ENCODE measurements at places on chromosomes 7 and 10.

DNA sequence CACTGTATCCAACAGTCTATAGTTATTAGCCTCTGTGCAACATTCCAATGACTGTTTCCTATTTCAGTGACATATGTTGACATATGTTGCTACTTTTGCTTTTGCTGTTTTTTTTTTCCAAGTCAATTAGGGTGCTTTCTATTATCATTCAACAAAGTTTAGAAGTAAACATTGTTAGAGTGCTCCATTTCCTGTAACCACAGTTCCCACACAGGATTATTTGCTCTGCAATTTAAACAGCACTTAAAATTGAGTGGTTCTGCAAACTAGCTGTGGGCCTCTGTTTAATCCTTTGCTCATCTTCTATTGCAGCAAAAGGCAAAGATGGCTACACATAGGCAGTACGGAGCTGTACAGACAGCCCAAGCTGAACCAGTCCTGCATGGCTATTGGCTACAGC is 46.5 kb upstream of the PTN start:
- DNase-seq, result no peak
- H3K27ac ChIP-seq, result no peak overlapping the region
- H3K36me3 ChIP-seq, result no peaks in the 10 kb centered on the region
- H3K27me3 ChIP-seq, result no peaks in the 10 kb centered on the region
- no peaks in the 10 kb centered on the region for H3K4me1 ChIP-seq

DNA sequence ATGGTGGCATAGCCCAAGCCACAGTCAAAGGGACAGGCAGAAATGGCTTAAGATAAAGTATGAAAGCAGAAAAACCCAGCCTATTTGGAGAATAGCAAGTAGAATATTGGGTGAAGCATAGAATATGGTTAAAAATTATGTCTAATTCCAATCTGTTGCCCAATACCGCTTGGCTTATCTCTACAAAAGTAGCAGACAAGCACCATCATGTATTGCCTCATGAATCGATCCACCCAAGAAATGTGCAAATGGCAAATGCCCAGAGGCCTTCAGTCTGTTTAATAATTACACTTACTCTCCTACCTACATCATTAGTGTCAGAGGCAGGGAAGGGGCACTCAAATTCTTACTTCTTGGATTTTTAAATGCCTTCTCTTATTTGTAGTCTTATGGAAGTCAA is 130.9 kb upstream of the ADAM12 start:
- DNase-seq, result no peak
- no peaks in the 10 kb centered on the region for H3K4me1 ChIP-seq
- H3K27me3 ChIP-seq, result no peaks in the 10 kb centered on the region

DNA sequence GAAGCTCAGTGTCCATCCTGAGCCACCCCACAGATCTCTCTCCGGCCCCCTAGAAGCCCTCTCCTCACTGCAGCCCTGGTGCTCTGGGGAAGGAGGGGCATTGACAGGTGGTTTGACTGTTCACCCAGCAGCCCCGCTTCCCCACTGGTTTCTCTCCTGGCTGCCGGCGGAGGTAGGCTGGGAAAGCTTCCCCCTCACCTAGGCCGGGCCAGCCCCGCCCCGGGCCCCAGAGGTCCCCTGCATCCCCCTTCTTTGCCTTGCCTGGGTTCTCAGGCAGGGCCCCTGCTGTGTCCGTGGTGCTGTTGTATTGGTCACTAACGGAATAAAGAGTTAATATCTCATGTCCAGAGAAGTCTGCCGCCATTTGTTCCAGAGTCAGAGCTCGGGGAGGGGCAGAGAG is 21.2 kb downstream of the CLEC2L start:
- H3K36me3 ChIP-seq, result no peaks in the 10 kb centered on the region
- no peak overlapping the region for H3K27ac ChIP-seq
- H3K4me3 ChIP-seq, result no peak overlapping the region

- no peak overlapping the region for H3K4me3 ChIP-seq
- no peaks in the 10 kb centered on the region for H3K36me3 ChIP-seq
- no peak overlapping the region for H3K27ac ChIP-seq
- DNase-seq, result no peak
Observed at GRCh38 chr7:92875173-92875572, 38.8 kb upstream of the CDK6 start.

- H3K27ac ChIP-seq, result no peak overlapping the region
- H3K36me3 ChIP-seq, result no peaks in the 10 kb centered on the region
- no peak for DNase-seq
Observed at GRCh38 chr10:110864662-110865140, 7.0 kb upstream of the PDCD4 start.

GRCh38 chr7:68063171-68063570 is 1066.5 kb downstream of the TYW1 start:
- DNase-seq, result no peak
- no peaks in the 10 kb centered on the region for H3K36me3 ChIP-seq
- no peak overlapping the region for H3K27ac ChIP-seq
- no peaks in the 10 kb centered on the region for H3K27me3 ChIP-seq
- no peaks in the 10 kb centered on the region for H3K4me1 ChIP-seq

DNA sequence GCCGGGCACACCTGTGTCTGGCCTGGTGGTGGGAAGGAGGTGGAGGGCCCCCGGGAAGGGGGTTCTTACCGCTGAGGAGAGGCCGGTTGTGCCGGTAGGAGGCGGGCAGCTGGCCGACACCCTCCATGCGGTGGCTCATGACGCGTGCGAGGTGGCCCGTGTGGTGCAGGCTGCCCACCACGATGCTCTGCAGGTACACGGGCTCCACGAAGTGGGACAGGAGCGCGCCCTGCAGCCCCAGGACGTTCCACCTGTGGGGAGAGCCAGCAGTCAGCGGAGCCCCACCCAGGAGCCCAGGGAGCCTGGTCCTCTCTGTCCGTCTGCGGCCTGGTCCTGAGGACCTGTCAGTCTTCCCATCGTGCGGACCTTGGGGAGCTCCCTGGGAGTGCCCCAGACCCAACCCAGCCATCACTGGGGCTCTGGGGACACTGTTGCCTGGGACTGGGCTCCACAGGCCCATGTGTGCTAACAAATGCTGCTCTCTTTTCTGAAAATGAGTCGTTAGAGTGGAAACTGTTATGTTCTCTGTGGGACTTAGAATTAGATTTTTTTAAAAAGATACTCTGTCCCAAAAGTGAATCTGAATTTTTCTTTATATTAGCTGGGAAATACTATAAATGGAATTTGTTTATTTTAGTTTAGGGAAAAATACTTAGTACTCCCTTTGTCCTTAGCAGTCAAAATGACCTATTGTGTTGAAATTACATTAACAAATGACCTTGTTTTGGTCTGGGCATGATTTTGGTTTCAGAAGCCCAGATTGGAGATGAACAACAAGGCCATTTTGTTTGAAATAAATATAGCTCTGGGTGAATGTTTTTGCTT is 143.9 kb downstream of the WDR37 start:
- H3K4me1 ChIP-seq, result no peaks in the 10 kb centered on the region
- no peaks in the 10 kb centered on the region for H3K27me3 ChIP-seq
- no peaks in the 10 kb centered on the region for H3K36me3 ChIP-seq
- no peak for DNase-seq
- H3K4me3 ChIP-seq, result no peak overlapping the region

- H3K4me3 ChIP-seq, result no peak overlapping the region
- no peaks in the 10 kb centered on the region for H3K4me1 ChIP-seq
- DNase-seq, result no peak
- no peaks in the 10 kb centered on the region for H3K36me3 ChIP-seq
- no peak overlapping the region for H3K27ac ChIP-seq
Observed at GRCh38 chr10:102198027-102198426, 28.1 kb upstream of the ELOVL3 start.

GRCh38 chr10:61404751-61405150 is 48.4 kb downstream of the TMEM26 start:
- no peak overlapping the region for H3K27ac ChIP-seq
- no peaks in the 10 kb centered on the region for H3K36me3 ChIP-seq
- peak; percentile 73 for DNase-seq
- H3K4me1 ChIP-seq, result peaks cover 2% of the 10 kb centered on the region

- H3K27me3 ChIP-seq, result no peaks in the 10 kb centered on the region
- H3K4me1 ChIP-seq, result no peaks in the 10 kb centered on the region
- no peak for DNase-seq
- H3K36me3 ChIP-seq, result no peaks in the 10 kb centered on the region
Observed at GRCh38 chr7:69182596-69183467, 415.4 kb upstream of the AUTS2 start.

DNA sequence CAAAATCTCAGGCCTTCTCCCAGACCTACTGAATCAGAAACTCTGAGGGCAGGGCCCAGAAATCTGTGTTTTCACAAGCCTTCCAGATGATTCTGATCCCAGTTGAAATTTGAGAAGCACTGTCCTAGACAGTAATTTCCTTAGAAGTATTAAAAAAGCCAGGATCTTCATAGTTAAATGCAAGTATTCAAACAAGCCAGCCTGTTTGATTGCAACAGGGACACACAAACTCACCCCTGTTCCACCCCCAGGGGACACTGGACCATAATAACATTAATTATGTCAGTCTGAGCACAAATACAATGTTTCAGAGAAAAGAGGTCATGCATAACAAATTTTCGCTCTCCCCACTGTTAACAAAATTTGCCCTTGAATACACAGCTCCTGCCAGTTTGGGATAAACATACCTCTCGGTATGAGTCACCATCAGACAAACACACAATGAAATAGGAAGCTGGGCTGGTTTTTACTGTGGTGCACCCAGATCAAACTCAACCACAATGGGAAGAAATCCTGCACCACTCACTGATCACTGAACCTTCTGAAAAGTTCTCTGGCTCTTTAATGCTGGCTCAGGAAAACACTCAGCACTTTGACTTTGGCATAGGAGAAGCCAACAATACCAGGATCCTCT is 34.3 kb downstream of the ABLIM1 start:
- H3K4me1 ChIP-seq, result peaks cover 2% of the 10 kb centered on the region
- no peaks in the 10 kb centered on the region for H3K27me3 ChIP-seq
- no peak overlapping the region for H3K4me3 ChIP-seq
- no peaks in the 10 kb centered on the region for H3K36me3 ChIP-seq
- DNase-seq, result peak; percentile 95
- H3K27ac ChIP-seq, result no peak overlapping the region

- H3K36me3 ChIP-seq, result no peaks in the 10 kb centered on the region
- no peaks in the 10 kb centered on the region for H3K27me3 ChIP-seq
- H3K4me3 ChIP-seq, result no peak overlapping the region
- no peaks in the 10 kb centered on the region for H3K4me1 ChIP-seq
Observed at GRCh38 chr7:85392326-85392725, 205.5 kb upstream of the SEMA3D start.

DNA sequence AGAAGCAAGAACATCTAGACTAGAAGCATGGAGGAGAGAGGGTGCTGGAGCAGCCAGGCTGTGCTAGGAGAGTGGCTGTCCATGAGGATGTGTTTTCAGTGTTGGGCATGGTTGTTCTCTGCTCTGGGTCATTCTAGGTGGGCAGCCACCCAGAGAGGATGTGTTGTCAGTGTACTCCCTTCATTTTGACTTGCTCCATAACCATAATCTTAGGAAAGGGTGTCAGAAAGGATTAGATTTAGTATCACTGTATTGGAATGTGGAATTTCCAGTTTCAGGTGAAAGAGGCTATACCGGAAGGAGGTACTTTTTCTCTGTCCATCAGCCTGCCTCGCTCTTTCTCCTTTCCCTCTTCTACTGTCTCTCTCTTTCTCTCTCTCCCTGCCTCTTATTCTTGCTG is 474.5 kb upstream of the PODXL start:
- H3K4me3 ChIP-seq, result no peak overlapping the region
- H3K4me1 ChIP-seq, result no peaks in the 10 kb centered on the region
- DNase-seq, result no peak
- H3K27me3 ChIP-seq, result peaks cover 3% of the 10 kb centered on the region
- H3K27ac ChIP-seq, result no peak overlapping the region
- no peaks in the 10 kb centered on the region for H3K36me3 ChIP-seq

- no peak overlapping the region for H3K27ac ChIP-seq
- no peaks in the 10 kb centered on the region for H3K27me3 ChIP-seq
- H3K36me3 ChIP-seq, result no peaks in the 10 kb centered on the region
- DNase-seq, result no peak
- no peaks in the 10 kb centered on the region for H3K4me1 ChIP-seq
Observed at GRCh38 chr10:124217031-124217430, 123.6 kb upstream of the CHST15 start.

- no peak overlapping the region for H3K4me3 ChIP-seq
- H3K27ac ChIP-seq, result no peak overlapping the region
- no peaks in the 10 kb centered on the region for H3K36me3 ChIP-seq
Observed at GRCh38 chr10:17128261-17128660, 1.4 kb downstream of the CUBN start.

- H3K4me3 ChIP-seq, result no peak overlapping the region
- no peaks in the 10 kb centered on the region for H3K27me3 ChIP-seq
- H3K27ac ChIP-seq, result no peak overlapping the region
- peak; percentile 3 for DNase-seq
- no peaks in the 10 kb centered on the region for H3K4me1 ChIP-seq
Observed at GRCh38 chr7:99788554-99788953, 4.6 kb upstream of the CYP3A4 start.

- no peak overlapping the region for H3K4me3 ChIP-seq
- no peaks in the 10 kb centered on the region for H3K27me3 ChIP-seq
- no peak overlapping the region for H3K27ac ChIP-seq
- no peak for DNase-seq
Observed at GRCh38 chr7:43302773-43303460, 190.5 kb downstream of the HECW1 start.

- peak; percentile 27 for DNase-seq
- no peaks in the 10 kb centered on the region for H3K27me3 ChIP-seq
- H3K4me3 ChIP-seq, result no peak within 1 kb of the TSS
- peaks cover 2% of the 10 kb centered on the region for H3K36me3 ChIP-seq
Observed at GRCh38 chr7:76509931-76510877, at the start of gene UPK3B. Gene UPK3B, plus strand, starts transcription at chr7:76510552. Its CDS starts 101 bp downstream, at chr7:76510653.

DNA sequence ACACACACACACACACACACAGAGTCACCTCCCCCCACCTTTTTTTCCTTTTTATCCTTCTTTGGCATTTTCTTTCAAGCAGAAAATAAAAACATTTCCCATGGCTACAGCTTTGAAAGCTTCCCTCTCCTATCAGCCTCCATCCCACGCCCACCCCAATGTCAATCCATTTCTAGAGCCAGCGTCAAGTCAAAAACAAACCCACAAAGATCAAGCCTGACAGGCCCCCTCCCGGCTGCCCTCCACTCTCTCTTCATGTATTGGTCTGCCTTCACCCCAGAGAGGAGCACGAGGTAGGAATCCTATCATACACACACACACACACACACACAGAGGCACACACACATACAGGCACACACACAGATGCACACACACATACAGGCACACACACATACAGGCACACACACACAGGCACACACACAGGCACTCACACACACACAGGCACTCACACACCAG is 8.0 kb upstream of the TNRC18 start:
- no peak for DNase-seq
- H3K36me3 ChIP-seq, result peaks cover 4% of the 10 kb centered on the region
- no peaks in the 10 kb centered on the region for H3K27me3 ChIP-seq
- peaks cover 2% of the 10 kb centered on the region for H3K4me1 ChIP-seq
- no peak overlapping the region for H3K27ac ChIP-seq
- no peak overlapping the region for H3K4me3 ChIP-seq

DNA sequence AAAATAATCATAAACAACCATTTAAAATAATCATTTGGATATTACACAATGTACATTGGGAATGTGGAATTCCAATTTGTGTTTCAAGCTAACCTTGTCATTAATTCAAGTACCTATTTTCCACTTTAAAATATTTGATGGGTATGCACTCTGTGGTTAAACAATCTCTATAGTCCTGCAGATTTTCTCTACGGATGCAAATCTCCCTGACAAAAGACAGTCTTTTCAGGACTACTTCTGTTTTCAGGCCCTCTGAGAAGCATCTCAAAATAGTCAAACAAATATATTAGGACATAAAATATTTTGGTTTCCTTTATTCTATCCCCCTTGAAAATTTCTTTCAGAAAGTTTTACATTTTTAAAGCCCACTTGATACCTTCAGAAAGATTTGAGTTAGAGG is 735.6 kb upstream of the MBL2 start:
- no peaks in the 10 kb centered on the region for H3K27me3 ChIP-seq
- no peaks in the 10 kb centered on the region for H3K4me1 ChIP-seq
- no peak overlapping the region for H3K27ac ChIP-seq
- H3K36me3 ChIP-seq, result no peaks in the 10 kb centered on the region
- H3K4me3 ChIP-seq, result no peak overlapping the region
- DNase-seq, result no peak
